ENCODE measurements at places on chromosomes 6 and 20.

- peak; percentile 7 for DNase-seq
These were observed 46.4 kb downstream of the ATG5 start for GRCh38 chr6:106279179-106279578.

DNA sequence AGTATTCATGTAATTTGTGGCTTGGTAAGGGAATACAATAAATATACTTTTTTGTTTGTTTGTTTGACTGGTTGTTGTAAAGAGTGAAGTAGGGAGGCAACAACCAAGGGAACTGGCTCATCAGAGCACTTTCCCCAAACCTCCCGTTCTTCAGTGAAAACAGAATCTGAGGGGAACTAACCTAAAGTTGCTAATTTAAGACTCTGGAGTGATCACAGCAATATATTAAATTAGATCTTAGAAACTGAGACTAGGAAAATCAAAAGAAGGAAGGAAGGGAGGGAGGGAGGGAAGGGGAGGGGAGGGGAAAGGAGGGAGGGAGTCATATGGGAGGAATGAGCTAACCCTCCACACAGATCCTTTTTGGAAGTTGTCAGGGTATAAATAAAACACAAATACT lies 144.9 kb downstream of the SYNDIG1 start:
- DNase-seq = no peak

DNA sequence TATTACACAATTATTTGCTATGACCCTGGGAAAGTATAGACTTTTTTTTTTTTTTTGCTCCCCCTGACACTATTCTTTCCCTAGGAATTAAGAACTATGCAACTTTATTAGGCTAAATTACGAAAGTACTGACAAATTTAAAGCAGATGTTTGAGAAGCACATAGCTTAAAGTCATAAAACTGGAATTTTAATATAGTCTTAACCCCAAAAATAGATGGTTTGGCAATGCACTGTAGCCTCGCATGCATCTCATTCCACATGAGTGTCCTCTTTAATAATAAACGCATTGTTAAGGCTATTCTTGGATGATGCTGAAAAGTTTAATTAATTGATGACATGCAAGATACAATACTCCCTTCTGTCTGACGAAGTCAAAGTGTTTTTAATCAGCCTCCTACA lies 49.3 kb downstream of the TBC1D7 start:
- DNase-seq = no peak

GRCh38 chr6:35500782-35501181 lies 3.9 kb upstream of the TEAD3 start:
- no peak for DNase-seq

- DNase-seq = no peak
These were observed 219.9 kb downstream of the ALDH8A1 start for GRCh38 chr6:134730013-134730412.

DNA sequence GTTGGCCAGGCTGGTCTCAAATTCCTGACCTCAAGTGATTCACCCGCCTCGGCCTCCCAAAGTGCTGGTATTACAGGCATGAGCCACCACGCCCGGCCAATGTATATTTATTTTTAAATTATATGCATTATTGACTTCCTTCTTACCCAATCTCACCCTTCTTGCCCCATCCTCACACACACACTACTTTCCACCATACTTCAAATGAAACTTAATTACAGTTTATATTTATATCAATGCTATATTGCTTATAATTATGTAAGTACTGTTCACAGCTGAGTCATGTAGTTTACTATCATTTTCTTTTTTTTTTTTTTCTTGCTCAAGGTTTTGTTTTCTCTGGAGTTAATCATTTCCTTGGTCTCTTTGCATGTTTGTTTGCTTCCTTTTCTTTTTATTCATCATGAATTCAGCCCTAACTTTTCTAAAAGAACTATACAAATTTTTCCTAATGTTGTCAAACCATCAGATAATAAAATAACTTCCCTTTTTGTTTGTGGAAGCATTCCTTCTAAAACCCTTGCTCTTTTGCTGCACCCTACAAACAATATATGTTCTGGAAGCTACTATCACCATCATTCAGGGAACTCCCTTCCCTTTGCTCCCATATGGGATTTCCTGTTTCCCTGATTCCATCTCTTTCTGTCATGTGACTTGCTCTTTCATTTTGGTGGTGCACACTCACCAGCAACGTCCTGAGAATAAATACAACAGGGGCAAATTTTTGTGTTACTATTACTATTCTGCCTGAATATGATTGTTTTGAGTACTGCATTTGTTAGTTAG lies 201.7 kb upstream of the SASH1 start:
- no peak for DNase-seq

- no peak for DNase-seq
These were observed 421.1 kb downstream of the BCKDHB start for GRCh38 chr6:80527552-80528052.

DNA sequence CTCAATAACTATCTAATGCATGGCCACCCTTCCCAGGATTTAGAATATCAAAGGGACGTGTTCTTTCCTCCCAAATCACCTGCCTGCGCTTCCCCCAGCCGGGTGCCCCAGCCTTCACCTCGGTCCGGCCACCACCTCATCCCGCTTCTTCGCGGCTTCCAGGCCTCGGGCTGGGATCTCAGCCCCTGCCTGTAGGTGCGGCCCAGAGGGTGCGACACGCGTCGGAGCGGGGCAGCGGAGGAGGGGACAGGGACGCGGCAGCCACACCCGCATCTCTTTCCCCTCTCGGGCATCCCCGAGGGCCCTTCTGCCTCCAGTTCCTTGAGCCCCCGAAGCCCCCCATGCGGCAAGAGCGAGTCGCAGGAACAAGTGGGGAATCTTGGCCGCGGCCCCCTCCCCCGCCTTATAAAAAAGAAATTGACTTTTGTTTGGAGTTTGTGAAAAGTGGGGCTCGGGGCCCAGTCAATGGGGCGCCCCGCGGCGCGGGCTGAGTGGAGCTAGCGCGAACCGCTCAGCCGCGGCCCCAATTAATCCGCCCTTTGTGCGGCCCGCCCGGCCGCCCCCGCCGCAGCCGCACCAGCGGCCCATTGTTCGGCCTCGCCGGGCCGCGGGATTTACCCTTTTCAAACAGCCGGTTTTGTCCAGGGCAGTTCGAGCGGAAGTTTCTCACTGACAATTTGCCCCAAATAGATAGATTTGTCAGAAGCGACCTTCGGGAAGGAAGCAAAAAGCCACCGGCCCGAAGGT lies 8.4 kb upstream of the NR2E1 start:
- DNase-seq = no peak

GRCh38 chr6:105781248-105781647 lies 304.9 kb upstream of the PRDM1 start:
- no peak for DNase-seq

GRCh38 chr6:53112871-53113270 lies 35.8 kb downstream of the GCM1 start:
- no peak for DNase-seq

DNA sequence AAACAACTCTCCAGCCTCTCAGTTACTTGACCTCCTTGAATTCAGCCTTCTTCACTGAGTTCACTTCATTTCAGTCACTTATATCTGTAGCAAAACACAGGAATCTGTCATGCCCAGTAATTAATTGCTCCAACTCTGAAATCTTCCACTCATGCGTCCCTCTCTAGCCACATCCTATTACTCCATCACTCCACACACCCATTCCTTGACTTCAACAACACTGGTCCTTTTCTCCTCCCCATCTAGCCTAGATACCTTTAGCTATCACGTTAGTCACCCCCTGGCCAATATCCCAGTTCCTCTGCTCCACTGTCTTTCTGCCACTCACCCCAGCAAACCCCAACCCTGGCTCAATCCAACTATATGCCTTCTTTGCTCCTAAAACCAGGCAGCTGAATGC lies 7.7 kb downstream of the ZHX3 start:
- no peak for DNase-seq
